Daoy (cell line): ENCODE measurements at places on chromosomes 13 and 19. TPM values are rescaled to one million over a fixed set of nuclear protein-coding genes. Genes with fewer than 3 reads are reported as not detected.

The SYCN gene
- total RNA-seq, result not detected in 2 replicates

The SCEL gene
- 0.29 TPM in 1 of 2 replicates, not detected in the other for total RNA-seq

The EXOC3L2 gene
- total RNA-seq, result 0.17 and 0.39 TPM in 2 replicates

The FBN3 gene
- total RNA-seq, result not detected in 2 replicates

The LILRA1 gene
- not detected in 2 replicates for total RNA-seq

The ZNF791 gene
- total RNA-seq, result 9.0 and 11.9 TPM in 2 replicates

The ITPKC gene
- 4.9 and 5.3 TPM in 2 replicates for total RNA-seq

The SLC1A6 gene
- 1.4 TPM in 1 of 2 replicates, not detected in the other for total RNA-seq

The SBK3 gene
- total RNA-seq, result not detected in 2 replicates

The IGSF23 gene
- not detected in 2 replicates for total RNA-seq

The TMEM150B gene
- total RNA-seq, result not detected in 2 replicates

The INAFM1 gene
- total RNA-seq, result 3.5 and 6.0 TPM in 2 replicates

The ATP4A gene
- total RNA-seq, result not detected in 2 replicates

The CDC37 gene
- 361 and 401 TPM in 2 replicates for total RNA-seq

The ZNF649 gene
- 9.0 and 14.5 TPM in 2 replicates for total RNA-seq

The ACP5 gene
- 0.45 and 0.97 TPM in 2 replicates for total RNA-seq

The TSKS gene
- not detected in 2 replicates for total RNA-seq

The SOX1 gene
- 0.18 and 0.57 TPM in 2 replicates for total RNA-seq

The IZUMO4 gene
- total RNA-seq, result not detected in 2 replicates

The KLF1 gene
- total RNA-seq, result not detected in 2 replicates

The CD37 gene
- not detected in 2 replicates for total RNA-seq

The ZBTB32 gene
- 0.06 TPM in 1 of 2 replicates, not detected in the other for total RNA-seq

The DNMT1 gene
- total RNA-seq, result 126 and 140 TPM in 2 replicates

The CTXN1 gene
- total RNA-seq, result 1.2 and 3.8 TPM in 2 replicates

The RASA3 gene
- total RNA-seq, result 12.0 and 13.2 TPM in 2 replicates

The DCLK1 gene
- 7.0 and 8.9 TPM in 2 replicates for total RNA-seq

The LGALS4 gene
- total RNA-seq, result not detected in 2 replicates

The ZNF772 gene
- 9.8 and 12.2 TPM in 2 replicates for total RNA-seq

The SHISA7 gene
- total RNA-seq, result not detected in 2 replicates

The RNF225 gene
- not detected in 2 replicates for total RNA-seq

The ARHGAP45 gene
- total RNA-seq, result 4.3 and 11.6 TPM in 2 replicates

The ACER1 gene
- total RNA-seq, result not detected in 2 replicates
